Frontal cortex (tissue), 4 donors: ENCODE measurements at places on chromosomes 6 and 20. TPM values are rescaled to one million over a fixed set of nuclear protein-coding genes. Genes with fewer than 3 reads are reported as not detected.

DNA sequence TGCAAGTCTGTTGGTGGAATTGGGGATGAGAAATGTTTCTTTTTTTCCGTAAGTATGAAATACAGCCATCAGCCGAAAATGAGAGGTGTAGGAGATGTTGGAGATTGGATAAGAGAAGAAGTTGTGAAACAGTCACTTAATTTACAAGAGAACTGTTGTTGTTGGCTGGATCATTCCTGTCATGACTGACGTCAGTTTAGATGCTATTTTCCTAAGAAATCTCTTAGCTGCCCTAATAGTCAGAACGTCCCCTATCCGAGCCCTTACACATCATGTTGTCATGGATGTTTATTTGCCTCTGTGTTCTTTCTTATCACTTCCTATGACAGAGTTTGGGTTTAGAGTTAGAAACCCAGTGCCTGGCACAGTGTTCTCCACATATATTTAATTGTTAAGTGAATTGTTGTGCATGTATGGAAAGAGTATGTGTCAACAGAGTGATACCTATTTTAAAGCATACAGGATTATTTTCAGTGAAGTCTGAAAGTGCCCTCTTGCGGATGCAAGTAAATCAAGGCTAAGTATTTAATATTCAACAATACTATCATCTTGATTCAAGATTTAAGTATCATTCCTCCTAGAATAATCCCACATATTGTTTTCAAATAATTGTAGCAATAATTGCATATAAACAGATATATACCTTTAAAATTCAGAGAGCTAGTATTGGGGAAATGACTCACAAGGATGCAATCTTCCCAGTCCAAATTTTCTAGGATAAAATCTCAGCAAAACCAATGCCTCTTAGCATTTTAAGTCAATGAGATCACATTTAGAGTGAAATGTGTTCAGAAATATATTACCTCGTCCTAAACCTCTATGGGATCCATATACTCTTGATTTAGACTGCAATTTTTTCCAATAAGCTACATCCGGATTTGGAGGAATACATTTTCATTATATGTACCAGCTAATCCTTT lies 309.9 kb upstream of the NOX3 start:
- no peak for DNase-seq

- no peak for DNase-seq
Measured at GRCh38 chr6:71279321-71279720, 9.3 kb upstream of the OGFRL1 start.

GRCh38 chr6:72941751-72942150 lies 283.5 kb downstream of the KHDC1L start:
- no peak for DNase-seq

GRCh38 chr20:44891826-44892225 lies 6.3 kb downstream of the YWHAB start:
- no peak for DNase-seq

DNA sequence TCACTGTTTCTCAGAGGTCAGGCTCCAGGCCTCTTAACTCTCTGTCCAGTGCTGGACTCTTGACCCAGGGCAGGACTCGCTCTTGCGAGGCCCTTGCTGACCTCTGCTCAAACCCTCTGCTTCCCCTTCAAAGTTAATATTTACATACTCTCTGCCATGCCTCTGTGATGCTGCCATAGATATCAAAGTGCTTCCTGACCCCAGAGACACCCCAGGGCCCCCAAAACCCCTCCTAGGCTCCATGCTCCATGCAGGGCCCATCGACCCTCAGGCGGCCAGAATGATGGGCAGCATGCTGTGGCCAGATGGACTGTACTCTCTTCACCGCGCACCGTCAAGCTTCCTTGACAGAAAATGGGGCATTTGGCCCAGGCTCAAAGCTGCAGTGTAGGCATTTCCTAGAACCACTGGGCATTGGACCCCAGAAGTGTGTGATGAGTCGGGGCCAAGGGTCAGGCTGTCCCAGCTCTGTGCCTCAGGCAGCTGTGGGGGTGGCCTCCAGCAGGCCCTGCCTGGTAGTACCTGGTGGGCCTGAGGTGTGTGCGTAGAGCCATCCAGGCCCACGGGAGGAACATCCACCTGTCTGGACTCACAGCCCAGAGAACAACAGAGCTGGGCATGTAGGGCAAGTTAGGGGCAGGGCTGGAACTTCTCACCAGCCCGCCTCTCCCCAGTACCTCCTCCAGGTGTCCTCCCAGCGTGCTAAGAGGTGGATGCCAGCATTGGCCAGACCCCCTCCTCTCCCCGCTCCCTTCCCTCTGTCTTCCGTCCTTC lies 142.8 kb downstream of the VEGFA start:
- no peak for DNase-seq

Gene SLC18B1
- 17.5 TPM for total RNA-seq

Gene PXT1
- total RNA-seq: not detected

GRCh38 chr6:45663251-45664221 lies 285.8 kb upstream of the SUPT3H start:
- peak; percentile 42 for DNase-seq
